Adipose tissue (tissue), 3 donors: ENCODE measurements at places on chromosomes 6 and 20. TPM values are rescaled to one million over a fixed set of nuclear protein-coding genes. Genes with fewer than 3 reads are reported as not detected.

PABPC1L gene
- 5.3 TPM for polyA plus RNA-seq

PLCB1 gene
- 3.6 TPM for polyA plus RNA-seq

SLC44A4 gene
- polyA plus RNA-seq: 6.2 TPM

RIMS1 gene
- polyA plus RNA-seq: 0.22 TPM

TCP11 gene
- polyA plus RNA-seq: not detected

OR5V1 gene
- not detected for polyA plus RNA-seq

CLDN20 gene
- polyA plus RNA-seq: not detected

RIPOR3 gene
- polyA plus RNA-seq: 42.7 TPM

CCN6 gene
- not detected for polyA plus RNA-seq

APCDD1L gene
- 0.22 TPM for polyA plus RNA-seq

SPATA2 gene
- polyA plus RNA-seq: 3.8 TPM

BHLHE23 gene
- polyA plus RNA-seq: not detected

UBE3D gene
- 3.5 TPM for polyA plus RNA-seq

ETV7 gene
- 0.67 TPM for polyA plus RNA-seq

RARS2 gene
- 23.3 TPM for polyA plus RNA-seq

BPIFB2 gene
- not detected for polyA plus RNA-seq

CHRNA4 gene
- polyA plus RNA-seq: not detected

TRAPPC3L gene
- 0.06 TPM for polyA plus RNA-seq

HAO1 gene
- polyA plus RNA-seq: not detected

FKBP1C gene
- 0.56 TPM for polyA plus RNA-seq

ZNF334 gene
- 1.3 TPM for polyA plus RNA-seq

SGK2 gene
- 16.5 TPM for polyA plus RNA-seq

SRSF3 gene
- 227 TPM for polyA plus RNA-seq

PKIB gene
- 2.8 TPM for polyA plus RNA-seq

MYL9 gene
- polyA plus RNA-seq: 183 TPM

TMEM181 gene
- polyA plus RNA-seq: 11.0 TPM

KCNK17 gene
- polyA plus RNA-seq: 0.35 TPM

COL12A1 gene
- polyA plus RNA-seq: 55.7 TPM

DYNLT1 gene
- 66.3 TPM for polyA plus RNA-seq

GLP1R gene
- 0.04 TPM for polyA plus RNA-seq

BMP5 gene
- 0.09 TPM for polyA plus RNA-seq

UNC5CL gene
- polyA plus RNA-seq: 11.0 TPM

FOXA2 gene
- 15.5 TPM for polyA plus RNA-seq

LTB gene
- 1.9 TPM for polyA plus RNA-seq

PRKN gene
- polyA plus RNA-seq: 2.1 TPM

WFDC5 gene
- polyA plus RNA-seq: not detected

SEMG1 gene
- not detected for polyA plus RNA-seq

ZNF311 gene
- polyA plus RNA-seq: 0.61 TPM

CST5 gene
- polyA plus RNA-seq: not detected

MGME1 gene
- 6.8 TPM for polyA plus RNA-seq

CTAGE9 gene
- polyA plus RNA-seq: not detected

RIPPLY2 gene
- 0.07 TPM for polyA plus RNA-seq

LAMA4 gene
- 157 TPM for polyA plus RNA-seq

LINC00237 gene
- not detected for polyA plus RNA-seq

MAFB gene
- 45.9 TPM for polyA plus RNA-seq

SLC35D3 gene
- 0.06 TPM for polyA plus RNA-seq

HS3ST5 gene
- not detected for polyA plus RNA-seq

DNAH8 gene
- polyA plus RNA-seq: not detected

IP6K3 gene
- 0.24 TPM for polyA plus RNA-seq

TBXT gene
- not detected for polyA plus RNA-seq

LRP11 gene
- 10.7 TPM for polyA plus RNA-seq

SLC35F1 gene
- polyA plus RNA-seq: 0.17 TPM

MPC1 gene
- 119 TPM for polyA plus RNA-seq
